Kasumi-1 (cell line): ENCODE measurements at places on chromosomes 2 and 18.
A peak's percentile ranks its signal among the peaks of the same experiment; 100 is the strongest.

DNA sequence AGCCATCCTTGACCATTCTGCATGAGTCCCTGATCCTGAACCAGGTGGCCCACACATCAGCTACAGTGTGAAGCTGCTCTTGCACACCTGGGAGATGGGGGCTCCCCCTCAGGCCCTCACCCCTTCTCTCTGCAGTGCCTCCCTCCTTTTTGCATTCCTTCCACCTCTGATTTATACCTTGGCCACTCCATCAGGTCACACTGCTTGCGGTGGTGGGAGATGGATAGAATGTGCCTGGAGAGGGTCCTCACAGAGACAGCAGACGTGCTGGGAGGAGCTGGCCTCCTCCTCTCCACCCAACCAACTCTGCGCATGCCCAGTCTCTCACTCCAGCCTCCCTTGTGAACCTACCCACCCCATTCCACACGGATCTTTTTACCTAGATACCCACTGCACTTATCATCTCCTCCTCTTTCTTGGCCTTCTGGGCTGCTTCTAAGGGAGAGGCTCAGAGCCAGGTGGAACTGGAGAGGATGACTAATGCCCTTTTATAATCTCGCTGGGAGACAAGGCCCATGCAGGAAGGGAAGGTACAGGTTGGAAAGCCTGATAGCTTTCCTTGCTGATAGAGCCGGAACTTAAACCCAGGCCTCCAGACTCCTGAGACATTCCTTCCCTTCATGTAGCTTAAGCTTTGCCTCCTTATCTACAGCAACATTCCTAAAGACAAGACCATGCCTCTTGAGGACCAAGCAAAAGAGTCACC, 205.1 kb downstream of the ZBTB7C start:
- no peak for DNase-seq

GRCh38 chr2:201362396-201362795, 5.3 kb upstream of the FLACC1 start:
- DNase-seq = no peak

GRCh38 chr2:158325782-158326340, 130.7 kb downstream of the CCDC148 start:
- no peak for DNase-seq

DNA sequence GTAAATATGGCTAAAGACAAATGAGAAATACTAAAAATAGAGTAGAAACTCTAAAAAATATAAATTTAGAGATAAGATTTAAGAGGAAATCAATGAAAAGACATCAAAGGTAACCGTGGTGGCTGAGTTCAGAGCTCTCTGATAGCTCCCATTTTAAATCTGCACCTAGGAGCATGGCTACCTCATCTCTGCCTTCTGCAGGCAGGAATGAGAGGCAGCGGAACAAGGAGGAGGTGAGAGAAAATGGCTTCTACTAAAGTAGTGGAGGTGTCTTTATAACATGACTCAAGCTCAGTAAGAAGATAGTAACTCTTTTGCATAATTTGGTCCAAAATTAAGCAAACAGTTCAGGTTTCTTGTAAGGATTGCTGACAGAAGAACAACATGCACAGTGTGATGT, 758.7 kb upstream of the FSHR start:
- no peak for DNase-seq

DNA sequence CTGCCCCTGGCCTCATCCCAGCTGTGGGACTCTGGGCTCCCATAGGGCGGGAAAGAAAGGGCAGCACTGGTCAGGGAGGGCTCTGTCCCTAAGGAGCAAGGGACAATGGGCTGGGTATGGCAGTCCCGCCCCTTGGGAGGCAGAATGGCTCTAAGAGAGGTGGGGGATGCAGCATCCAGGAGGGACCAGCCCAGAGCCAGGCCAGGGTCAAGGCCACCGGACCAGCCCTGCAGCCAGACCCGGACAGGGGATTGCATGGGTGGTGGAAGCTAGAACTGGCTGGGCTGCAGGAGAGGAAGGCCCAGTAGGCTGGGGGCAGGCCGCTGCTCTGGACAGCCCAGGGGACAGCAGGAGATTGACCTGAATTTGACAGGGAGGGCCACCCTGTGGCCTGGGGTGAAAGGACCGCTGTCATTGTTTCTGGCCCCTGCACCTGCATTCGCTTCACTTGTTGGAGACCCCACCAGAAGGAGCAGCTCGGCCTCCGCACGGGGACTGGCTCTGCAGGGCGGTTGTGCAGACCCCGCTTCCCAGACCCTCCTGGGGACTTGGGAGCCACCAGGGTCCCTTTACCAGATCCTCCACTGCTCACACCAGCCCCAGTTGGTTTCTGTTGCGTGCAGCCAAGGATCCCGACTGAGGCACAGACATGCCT, 14.6 kb downstream of the RAMP1 start:
- no peak for DNase-seq

DNA sequence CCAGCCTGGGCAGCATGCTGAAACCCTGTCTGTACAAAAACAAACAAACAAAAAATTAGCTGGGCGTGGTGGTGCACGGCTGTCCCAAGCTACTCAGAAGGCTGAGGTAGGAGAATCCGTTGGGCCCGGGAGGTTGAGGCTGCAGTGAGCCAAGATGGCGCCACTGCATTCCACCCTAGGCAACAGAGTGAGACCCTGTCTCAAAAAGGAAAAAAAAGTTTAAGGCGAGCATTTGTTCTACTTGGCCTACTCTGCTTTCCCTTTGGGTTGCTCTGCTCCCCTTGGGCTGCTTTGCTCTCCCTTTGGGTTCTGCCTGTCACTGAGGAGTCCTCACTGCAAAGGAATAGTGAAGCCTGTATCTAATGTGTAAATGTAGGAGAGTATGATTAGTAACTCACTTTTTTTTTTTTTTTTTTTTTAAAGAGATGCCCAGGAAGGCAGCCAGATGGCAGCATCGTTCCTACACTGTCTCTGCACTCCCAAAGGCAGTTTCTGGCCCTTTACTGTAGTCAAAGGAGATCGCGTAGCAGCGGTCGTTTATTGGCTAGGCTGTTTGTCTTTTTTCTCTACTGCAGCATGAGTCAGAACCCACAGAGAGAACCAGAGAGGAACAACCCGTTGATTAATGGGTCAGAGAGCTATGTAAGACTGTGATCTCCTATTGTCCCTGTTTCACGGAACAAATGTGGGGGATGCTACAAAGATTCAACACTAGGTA, 118.3 kb upstream of the CWC22 start:
- peak; percentile 95 for DNase-seq
